PC-9 (cell line): ENCODE measurements at places on chromosomes 7 and 10.

- no peak for DNase-seq
These were observed 43.0 kb downstream of the ZMYND11 start for GRCh38 chr10:178208-178607.

GRCh38 chr10:18271491-18271890 is 131.3 kb downstream of the CACNB2 start:
- DNase-seq, result no peak

- DNase-seq, result no peak
These were observed 37.6 kb downstream of the FAM53B start for GRCh38 chr10:124706462-124707143.

DNA sequence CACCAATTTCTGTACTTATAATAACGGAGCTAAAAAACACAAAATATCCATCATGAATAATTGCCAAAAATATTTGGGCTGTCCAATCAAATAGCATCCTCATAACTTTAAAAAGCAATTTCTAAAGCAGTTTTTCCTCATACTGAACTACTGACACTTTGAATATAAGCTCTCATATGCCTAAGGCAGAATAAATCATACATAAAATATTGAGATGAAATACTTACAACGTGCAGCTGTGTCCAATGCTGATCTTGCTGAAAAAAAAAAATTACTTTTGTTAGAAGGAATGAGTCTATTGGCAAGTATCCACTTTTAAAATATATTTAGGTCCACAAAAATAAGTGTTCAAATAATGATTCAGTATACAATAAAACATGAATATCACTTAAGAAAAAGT is 24.2 kb downstream of the FAM3C start:
- DNase-seq, result no peak

- no peak for DNase-seq
These were observed 140.0 kb downstream of the LHPP start for GRCh38 chr10:124601431-124602120.

DNA sequence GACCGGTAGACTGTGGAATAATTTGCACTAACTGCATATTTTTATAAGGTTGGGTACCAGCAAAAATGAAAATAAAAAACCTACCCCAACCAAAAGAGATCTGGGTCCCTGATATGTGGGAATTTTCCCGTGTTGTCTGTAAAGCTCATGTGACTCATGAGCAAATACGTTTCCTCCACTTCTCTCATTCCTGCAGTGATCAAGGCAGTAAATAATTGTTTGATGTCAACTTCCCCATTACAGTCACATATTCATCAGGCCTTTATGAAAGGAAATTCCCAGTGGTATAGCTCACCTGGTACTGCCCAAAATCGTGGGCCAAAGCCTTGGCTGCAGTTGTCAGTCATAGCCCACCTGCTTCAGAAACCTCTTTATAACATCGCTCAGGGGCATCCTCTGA is 166.0 kb upstream of the ANK3 start:
- no peak for DNase-seq

- DNase-seq, result no peak
These were observed 268.2 kb upstream of the POT1 start for GRCh38 chr7:125197731-125198393.

DNA sequence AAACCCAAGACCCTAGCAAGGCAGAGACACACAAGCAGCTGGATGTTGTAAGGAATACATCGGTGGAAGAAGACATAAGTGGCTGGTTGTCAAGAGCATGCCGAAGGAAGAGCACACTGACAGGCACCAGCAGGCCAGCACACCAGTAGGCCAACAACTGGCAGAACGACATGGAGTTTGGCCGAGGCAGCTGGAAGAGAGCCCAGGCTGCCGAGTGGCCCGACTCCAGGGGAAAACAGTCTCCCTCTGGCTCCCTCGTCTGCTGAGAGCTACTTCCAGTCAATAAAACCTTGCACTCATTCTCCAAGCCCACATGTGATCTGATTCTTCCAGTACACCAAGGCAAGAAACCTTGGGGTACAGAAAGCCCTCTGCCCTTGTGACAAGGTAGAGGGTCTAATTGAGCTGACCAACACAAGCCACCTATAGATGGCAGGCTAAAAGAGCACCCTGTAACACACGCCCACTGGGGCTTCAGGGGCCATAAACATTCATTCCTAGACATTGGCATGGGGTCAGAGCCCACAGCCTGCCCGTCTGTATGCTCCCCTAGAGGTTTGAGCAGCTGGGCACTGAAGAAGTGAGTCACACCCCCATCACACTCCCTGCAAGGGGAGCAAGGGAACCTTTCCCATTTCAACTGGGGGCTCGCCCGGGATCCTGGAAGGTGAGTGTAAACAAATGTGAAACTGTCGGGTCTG is 14.7 kb upstream of the TNS3 start:
- no peak for DNase-seq

DNA sequence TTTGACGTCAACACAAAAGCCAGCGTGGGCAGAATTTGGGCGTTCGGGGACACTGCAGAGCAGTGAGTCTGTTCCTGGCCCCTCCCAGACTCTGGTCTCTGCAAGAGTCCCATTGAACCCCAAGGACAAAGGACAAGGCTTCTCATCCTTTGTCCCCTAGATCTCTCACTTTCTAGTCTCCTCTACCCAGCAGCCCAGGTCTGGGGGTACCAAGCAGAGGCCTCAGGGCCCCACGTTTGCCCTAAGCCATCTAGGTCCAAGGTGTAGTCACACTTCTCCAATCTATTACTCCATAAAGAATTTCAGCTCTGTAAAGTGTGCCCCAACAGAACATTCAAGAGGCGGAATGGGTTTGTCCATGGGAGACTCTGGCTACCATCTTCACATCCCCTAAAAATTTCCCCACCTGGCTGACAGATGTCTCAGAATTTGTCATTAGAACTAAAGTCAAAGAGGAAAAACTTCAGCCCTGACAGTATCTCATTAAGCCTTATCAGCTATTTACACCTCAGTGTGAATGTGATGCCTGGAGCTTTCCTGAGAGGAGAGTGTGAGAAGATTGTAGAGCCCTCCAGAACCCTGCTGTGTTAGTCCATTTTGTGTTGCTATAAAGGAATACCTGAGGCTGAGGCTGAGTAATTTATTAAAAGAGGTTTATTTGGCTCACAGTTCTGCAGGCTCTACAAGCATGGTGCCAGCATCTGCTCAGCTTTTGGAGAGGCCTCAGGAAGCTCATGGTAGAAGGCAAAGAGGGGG is 81.4 kb upstream of the HABP2 start:
- no peak for DNase-seq

GRCh38 chr10:85578860-85579259 is 787.7 kb downstream of the GRID1 start:
- no peak for DNase-seq

DNA sequence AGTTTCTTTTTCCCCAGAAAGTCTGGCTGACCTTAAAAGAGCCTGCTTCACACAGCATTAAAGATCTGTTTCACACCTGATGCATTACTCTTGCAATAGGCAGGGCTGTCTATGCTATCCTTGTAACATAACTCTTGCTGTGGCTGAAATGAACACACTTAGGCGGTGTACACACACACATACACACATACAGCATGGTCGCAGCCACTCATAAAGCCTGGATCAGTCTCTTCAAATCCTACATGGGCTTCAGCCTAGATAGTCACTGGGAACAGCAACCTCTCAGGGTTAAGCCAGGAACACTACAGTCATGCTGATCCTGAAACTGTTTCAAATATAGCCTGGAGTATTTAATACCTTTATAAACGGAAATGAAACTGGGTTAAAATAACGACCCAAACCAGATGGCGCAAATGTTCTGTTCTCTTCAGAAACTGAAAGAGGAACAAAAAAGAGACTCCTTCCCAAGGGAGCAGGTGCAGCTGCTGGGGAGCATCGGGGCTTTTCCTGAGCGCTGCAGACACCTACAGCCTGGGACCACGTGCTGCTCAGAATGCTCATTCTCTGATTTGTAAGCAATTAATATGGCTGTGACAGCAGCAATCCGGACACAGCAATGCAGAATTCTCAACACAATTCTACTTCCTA is 61.0 kb upstream of the SFMBT2 start:
- no peak for DNase-seq

- no peak for DNase-seq
These were observed 32.4 kb downstream of the CCSER2 start for GRCh38 chr10:84360637-84361365.

GRCh38 chr10:47379445-47379785 is 4.7 kb downstream of the ZNF488 start:
- no peak for DNase-seq

- no peak for DNase-seq
These were observed 989 bp downstream of the ERLIN1 start for GRCh38 chr10:100184840-100185239.

DNA sequence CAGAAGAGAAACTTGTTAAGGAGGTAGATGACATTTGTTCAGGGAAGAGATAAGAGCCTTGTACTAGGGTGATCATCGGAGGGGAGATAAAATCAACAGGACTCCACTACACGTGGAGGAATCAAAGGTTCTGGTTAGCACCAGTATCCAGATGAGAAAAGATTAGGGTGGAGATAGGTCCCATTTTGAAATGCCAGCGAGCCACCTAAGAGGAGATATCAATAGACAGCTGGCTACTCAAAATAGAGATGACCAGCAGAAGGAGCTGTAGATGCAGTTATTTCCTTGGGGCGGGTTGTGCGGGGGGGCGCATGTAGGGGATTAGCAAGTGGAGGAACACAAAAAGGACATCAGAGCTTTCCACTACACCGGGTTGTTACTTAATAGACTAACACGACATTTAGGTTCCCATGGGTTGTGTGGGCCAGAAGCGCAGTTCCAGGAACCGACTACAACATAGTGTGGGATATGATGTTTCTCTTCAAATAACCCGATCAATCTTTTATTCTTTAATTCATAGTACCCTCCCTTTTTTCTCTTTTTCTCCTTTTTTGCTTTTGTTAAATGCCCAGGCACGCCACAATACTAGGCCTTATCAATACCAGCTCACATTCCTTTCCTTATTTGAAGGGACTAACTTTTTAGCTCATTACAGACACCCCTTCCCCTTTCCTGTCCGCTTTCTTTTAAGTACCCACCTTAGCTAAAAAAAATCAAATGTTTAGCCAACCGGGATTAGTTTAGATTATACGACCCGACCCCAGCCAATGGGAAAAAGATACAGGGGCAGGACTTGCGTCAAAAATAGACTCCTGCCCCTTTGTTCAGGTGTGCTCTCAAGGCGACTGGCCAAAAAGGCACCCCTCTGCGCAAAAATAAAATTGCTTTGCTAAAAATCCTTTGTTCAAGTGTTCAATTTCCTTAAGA is 2.0 kb upstream of the KIF11 start:
- DNase-seq, result no peak

- no peak for DNase-seq
These were observed 66.9 kb upstream of the ARHGAP21 start for GRCh38 chr10:24790599-24790998.

GRCh38 chr10:77774940-77775391 is 137.4 kb upstream of the KCNMA1 start:
- no peak for DNase-seq

- DNase-seq, result no peak
These were observed 104.1 kb downstream of the PHF14 start for GRCh38 chr7:11077816-11078215.

- DNase-seq, result no peak
These were observed 20.6 kb upstream of the PWWP2B start for GRCh38 chr10:132376394-132376851.

DNA sequence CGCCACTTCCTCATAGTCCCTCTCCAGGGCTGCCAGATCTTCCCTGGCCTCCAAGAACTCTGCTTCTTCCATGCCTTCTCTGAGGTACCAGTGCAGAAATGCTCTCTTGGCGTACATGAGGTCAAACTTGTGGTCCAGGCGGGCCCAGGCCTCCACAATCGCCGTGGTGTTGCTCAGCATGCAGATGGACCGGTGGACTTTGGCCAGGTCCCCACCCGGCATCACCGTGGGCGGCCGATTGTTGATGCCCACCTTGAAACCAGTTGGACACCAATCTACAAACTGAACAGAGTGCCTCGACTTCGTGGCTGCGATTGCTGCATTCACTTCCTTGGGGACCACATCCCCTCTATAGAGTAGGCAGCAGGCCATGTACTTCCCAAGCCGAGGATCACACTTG is 11.1 kb downstream of the TUBAL3 start:
- DNase-seq, result no peak

DNA sequence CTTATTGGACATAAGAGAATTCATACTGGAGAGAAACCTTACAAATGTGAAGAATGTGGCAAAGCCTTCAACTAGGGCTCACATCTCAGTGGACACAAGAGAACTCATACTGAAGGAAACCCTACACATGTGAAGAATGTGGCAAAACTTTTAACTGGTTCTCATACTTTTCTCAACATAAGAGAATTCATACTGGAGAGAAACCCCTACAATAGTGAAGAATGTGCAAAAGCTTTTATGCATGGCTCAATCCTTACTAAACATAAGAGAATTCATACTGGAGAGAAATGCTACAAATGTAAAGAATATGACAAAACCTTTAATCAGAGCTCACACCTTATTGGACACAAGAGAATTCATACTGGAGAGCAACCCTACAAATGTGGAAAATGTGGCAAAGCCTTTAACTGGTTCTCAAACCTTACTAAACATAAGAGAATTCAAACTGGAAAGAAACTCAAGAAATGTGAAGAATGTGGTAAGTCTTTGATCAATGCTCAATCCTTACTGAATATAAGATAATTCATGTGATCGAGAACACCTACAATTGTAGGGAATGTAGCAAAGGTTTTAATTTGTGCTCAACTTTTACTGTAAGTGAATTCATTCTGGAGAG is 121.8 kb upstream of the ZNF722 start:
- DNase-seq, result no peak

GRCh38 chr7:57638666-57639065 is 188.7 kb downstream of the ZNF716 start:
- DNase-seq, result no peak

- no peak for DNase-seq
These were observed 18.0 kb upstream of the LYZL1 start for GRCh38 chr10:29270883-29271282.

DNA sequence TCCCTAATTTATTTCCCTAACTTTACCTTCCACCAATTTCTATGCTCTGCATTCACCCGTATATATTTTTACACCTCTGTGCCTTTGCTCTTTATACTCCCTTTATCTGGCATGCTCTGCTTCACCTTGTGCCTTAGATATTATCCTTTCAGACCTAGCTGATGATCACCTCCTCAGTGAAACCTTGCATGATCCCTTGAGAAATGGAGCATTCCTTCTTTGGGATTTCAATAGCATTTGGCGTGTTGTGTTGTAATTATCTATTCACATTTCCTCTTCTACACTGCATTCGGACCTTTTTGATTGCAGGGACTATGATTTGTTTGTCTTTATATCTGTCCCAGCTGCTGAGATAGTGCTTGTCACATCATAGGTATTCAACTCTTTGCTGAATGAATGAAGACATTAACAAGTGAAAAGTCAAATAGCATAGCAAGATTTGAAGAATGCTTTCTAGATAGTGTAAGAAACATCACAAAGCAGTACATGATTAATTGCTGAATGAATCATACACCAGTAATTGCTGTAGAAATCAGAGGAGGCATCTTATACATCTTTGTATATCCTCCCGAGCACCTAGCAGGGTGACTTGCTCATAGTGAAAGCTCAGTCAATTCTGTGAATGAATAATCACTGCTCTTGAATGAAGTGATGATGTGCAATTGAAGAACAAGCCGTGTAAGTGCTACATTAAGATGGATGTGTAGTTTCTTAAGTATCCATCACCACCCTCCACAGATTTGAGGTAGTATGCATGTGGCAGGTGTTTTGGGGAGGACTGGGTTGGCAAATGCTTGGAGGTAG is 2.0 kb upstream of the TM9SF3 start:
- peak; percentile 76 for DNase-seq

- DNase-seq, result no peak
These were observed 12.3 kb upstream of the C10orf71 start for GRCh38 chr10:49286686-49287085.
